ENCODE measurements at places on chromosomes 7 and 10.

- no peak for DNase-seq
Observed at GRCh38 chr7:142770661-142771352, at the start of gene PRSS2. Gene PRSS2 (plus strand): TSS chr7:142770970. CDS start chr7:142770983, 13 bp downstream.

DNA sequence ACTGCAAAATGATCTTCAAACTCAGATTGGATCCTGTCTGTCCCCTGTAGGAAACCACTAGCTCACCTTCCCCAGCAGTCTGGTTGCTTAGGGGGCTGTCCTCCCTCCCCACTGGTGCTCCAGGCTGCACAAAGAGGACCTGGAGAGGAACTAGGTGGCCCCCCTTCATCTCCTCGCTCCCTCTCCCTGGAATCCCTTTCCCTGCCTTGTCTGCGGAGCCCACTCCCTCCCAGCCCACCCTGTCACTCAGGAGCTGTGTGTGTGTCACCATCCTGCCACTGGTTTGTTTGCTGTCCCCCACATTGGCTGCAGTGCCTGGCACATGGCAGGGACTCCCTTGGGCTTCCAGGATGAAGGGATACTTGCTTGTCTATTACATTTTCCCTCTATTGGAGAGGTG is 35.5 kb upstream of the ZMIZ2 start:
- no peak for DNase-seq

DNA sequence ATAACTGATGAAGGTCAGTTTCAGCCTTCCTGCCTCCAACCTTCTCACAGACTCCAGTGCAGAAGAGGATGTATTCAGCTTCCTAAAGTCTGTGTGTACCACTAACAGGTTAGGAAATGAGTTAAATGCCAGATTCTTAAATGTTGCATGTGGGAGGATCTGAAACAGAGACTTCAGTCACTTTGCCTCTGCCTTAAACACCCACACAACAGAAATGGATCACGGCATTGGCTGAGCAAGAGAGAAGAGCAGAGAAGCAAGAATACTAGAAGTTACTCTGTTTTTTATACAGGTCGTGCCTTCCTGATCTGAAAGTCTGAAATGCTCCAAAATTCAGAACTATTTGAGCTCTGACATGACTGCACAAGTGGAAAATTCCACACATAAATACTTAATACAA is 98.9 kb upstream of the ARHGAP21 start:
- DNase-seq = no peak

DNA sequence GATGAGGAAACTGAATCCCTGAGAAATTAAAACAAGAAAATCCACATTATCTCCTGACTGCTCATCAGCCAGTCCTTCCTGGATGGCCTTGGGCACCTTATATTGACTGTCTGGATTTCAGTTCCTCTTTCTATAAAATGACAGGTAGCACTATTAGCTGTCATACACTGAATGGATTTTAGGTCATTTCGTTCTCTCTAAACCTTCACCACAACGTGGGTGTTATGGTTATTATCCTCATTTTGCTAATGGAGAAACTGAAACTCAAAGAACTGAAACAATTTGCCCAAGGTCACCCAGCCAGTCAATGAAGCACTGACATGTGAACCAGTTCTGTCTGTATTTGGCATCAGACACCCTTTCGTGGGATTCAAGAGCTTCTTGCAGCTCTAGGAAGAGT is 193.8 kb downstream of the CYP26A1 start:
- no peak for DNase-seq

DNA sequence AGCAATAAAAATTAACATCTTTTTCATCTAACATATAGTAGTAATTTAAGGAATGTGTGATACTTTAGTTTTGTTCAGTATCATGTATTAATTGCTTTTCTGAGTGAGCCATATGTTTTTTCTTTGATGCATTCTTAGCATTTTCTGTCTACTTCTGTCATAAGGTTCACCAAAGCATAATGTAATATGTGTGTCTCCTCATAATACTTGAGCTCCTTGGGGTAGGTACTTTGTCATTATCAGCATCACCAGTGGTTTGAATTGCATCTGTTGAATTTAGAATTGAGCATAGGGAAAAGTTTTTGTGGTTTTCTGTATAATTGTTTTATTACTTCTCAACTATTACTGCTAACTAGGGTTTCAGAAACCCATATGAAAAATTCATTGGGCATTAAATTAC is 26.5 kb downstream of the VPS50 start:
- no peak for DNase-seq

- DNase-seq = no peak
Observed at GRCh38 chr10:120506674-120507073, 49.6 kb downstream of the PLPP4 start.

- DNase-seq = no peak
Observed at GRCh38 chr10:108203905-108204527, 1039.5 kb upstream of the SORCS1 start.

- no peak for DNase-seq
Observed at GRCh38 chr10:91196268-91197048, 24.0 kb upstream of the PCGF5 start.

GRCh38 chr7:66683770-66684123 is 55.1 kb downstream of the KCTD7 start:
- no peak for DNase-seq

DNA sequence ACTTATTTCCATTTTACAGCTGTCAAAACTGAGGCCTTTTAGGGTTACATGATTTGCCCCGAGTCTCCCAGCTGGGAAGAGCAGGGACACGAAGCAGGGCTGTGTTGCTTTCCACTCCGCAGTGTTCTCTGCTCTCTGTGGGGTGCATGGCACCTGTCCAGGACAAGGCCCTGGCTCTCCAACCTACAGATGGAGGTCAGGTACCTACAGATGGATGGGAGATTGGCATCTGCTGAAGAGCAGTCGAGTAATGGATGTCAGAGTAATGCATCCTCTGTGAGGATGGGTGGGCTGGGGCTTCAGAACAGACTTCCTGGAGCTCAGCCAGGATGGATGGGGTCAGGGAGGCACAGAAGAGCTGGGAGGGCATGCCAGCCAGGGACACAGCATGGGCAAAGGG is 85.0 kb downstream of the EMX2 start:
- DNase-seq = no peak

DNA sequence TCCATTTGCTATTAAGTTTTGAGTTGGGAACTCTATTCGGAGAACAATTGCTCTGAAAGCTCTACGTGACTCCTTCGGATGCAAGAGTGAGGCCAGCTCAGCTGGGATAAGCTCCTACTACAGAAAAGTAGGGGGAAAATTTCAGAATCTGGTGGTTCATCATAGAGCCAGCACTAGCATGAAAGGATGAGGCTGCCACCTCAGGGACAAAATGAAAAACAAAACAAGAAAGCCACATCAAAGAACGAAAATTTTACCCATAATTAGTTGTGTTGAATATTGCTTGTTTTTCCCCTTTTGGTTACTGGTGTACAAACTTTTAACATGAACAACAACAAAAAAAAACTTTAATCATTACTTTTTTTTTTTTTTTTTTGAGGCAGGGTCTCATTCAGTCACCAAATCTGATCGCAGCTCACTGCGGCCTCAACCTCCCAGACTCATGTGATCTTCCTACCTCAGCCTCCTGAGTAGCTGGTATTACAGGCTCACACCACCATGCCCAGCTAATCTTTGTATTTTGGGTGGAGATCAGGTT is 39.7 kb upstream of the NFE2L3 start:
- DNase-seq = no peak

DNA sequence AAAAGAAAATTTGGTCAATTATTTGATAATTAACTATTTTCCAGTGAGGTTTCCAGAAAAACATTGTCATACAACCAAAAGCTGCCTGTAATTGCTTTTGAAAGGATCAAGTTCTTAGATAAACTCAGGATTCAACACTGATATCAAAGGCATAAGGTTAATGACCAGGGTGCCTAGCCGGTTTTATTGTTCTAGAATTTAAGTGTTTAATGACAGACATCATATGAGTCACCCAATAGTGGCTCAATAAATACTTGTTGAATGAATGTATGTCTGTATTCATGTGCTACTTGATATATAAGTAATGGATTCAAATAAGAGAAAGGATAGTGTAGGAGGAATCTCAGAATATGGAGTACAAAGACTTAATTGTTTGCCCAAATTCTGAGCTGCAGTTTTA is 196.1 kb upstream of the LRGUK start:
- no peak for DNase-seq

DNA sequence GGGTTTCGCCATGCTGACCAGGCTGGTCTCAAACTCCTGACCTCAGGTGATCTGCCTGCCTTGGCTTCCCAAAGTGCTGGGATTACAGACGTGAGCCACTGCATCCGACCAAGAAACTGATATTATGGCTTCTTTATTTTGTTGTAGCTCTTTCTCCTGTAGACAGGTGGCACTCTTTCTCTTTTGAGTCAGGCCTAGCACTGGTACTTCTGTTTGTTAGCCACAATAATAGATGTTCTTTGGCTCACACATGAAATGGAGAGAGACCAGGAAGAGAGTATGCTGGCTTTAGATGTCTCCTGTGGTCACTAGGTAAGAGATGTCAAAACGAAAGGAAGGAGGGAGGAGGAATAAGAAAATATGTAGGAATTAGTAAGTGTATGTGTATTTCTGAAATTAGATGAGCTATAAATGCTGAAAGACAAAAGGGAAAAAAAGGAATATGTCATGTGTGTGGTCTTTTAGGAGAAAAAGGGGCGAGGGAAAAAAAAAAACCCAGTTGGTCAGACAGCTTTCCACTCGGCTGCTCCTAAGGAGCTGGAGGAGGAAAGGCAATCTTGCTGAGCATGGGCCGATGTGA is 78.7 kb downstream of the CLEC2L start:
- DNase-seq = no peak

- DNase-seq = no peak
Observed at GRCh38 chr10:13100349-13101294, 659 bp downstream of the OPTN start.

DNA sequence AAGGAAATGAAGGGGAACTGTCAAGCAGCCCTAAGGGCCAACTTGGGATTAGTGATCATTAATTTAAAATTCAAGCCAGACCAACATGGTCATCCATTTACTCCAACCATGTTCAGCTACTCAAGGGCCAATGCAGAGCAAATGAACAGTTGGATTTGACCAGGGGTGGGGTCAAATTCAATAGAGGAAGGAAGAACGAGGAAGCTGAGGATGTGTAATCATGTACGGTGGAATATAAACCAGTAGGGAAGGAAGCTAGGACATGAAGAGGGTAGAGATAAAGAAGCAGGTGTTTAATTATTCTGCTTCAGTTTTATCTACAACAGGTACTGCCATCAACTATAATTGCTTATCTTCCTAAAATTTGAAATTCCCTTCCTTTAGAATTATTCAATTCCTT is 81.6 kb downstream of the HIBADH start:
- no peak for DNase-seq

DNA sequence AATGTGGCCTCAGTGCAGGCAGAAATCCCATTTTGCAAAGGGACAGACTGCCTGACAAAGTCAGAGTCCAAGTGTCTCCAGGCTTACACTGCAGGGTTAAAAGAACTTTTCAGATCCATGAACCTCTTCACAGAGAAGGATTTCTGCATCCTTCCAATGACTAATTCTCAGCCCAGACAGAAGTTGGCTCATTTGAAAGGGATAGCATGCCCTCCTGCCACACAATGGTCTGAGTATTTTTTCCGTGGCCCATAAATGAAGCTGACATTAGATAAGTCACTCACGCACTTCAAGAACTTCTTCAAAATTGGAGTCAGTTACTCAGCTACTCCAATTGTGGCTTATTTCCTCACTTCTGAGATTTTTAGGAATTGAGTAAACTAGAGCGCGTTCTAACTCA is 170.2 kb downstream of the PLXNA4 start:
- DNase-seq = no peak

GRCh38 chr10:103792547-103792946 is 62.8 kb downstream of the SH3PXD2A start:
- DNase-seq = no peak

- DNase-seq = no peak
Observed at GRCh38 chr10:1644191-1644711, 93.1 kb downstream of the ADARB2 start.

GRCh38 chr10:18523025-18523424 is 128.4 kb downstream of the NSUN6 start:
- DNase-seq = no peak

DNA sequence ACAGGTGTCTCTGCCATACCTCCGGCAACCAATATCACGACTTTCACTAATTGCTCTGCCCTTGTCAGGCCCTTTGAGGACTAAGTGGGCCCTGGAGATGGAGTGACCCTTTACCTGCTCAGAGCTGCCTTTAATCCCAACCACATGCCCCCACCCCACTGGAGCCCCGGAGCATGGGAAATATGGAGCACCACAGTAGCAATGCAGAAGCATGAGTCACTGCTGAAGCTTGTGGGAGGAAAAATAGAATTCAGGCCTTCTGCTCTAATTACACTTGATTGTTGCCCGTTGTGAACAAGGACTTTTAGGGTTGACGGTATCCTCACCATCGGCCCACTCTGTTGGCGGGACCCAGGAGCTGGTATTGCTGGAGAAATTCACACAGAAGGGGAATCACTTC is 52.5 kb upstream of the FRMD4A start:
- no peak for DNase-seq

DNA sequence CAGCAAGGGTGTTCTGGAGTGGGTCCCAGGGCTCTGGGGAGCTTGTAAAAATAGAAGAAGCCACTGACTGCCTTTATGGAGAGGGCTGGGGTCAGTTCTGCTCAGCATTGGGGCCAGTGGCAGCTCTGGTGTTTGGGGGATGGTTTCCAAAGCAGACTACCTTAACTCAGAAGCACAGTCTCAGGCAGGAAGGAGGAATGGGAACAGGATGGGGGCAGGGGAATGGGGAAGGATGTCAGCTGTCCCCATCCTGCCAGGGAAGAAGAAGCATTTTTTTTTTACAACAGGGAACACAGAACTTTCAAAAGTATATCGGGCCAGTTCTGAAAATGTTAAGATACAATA is 28.8 kb downstream of the TSPAN15 start:
- no peak for DNase-seq

DNA sequence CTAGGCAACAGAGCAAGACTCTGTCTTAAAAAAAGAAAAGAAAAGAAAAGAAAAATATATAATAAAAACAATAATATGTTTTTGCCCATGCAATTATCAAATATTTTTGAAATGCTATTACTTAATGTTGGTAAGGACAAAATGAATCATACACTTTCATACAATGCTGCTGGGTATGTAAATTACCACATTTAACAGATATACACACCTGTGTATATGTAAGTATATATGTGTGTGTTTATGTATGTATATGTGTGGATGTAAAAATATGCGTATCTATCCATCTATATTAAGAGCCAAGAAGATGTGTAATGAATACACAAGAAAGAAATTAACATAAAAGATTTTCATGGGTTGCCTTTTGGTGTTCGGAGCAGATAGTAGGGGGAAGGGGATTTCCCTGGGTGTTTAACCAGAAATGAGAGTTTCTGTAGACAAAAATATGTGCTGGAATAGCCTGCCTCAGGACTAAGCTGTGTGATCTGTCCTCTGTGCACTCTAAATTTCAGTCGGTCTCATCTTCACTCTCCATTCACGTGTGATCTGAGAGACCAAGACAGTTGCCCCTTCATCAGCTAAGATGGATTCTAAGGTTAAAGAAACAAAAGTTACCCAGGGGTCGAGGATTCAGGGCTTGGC is 61.2 kb downstream of the PRKCQ start:
- no peak for DNase-seq
